ENCODE measurements at places on chromosomes 6 and 20. TPM values are rescaled to one million over a fixed set of nuclear protein-coding genes. Genes with fewer than 3 reads are reported as not detected.
A peak's percentile ranks its signal among the peaks of the same experiment; 100 is the strongest.

- no peak for DNase-seq
These were observed 30.6 kb downstream of the SPINT4 start for GRCh38 chr20:45752746-45753145.

- DNase-seq: no peak
These were observed 29.0 kb downstream of the BPIFB1 start for GRCh38 chr20:33311996-33312395.

DNA sequence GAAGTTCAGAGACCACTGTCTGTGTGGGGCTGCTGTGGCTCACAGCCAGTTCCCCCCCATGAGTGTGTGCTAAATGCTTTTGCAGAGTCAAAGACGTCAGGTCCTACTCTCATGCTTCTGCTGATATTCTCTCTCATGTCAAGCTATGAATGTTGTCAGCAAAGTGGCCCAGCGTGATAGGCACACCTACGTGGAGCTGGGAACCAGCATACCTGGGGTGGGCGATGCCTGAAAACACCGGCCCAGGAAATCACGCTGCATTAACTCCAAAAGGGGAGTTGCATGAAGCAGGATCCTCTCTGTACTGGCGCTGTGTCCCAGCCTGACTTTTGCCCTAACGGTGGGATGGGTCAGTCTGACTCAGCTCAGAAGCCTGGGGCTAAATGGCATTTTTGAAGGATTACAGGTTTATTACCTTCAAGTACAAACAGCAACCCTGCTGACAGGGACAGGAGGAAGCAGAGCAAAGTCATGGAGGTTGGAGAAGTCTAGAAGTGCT, 9.0 kb upstream of the MRPS10 start:
- peak; percentile 49 for DNase-seq

DNA sequence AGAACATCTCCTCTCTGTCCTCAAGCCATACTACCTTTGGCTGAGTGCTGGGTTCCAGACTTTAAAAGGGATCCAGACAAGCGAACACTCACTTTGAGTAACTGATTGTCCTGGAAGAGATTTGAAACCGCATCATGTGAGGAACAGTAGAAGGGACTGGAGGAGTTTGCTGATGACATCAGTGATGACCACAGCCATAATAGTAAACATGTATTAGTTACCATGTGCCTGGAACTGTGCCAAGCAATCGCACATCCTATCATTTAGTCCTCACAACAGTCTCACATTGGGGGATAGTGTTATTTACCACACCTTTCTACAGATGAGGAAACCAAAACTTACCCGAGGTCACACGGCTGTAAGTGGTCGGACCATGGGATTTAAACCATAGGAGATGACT, 39.8 kb downstream of the ARMC2 start:
- DNase-seq: no peak

GRCh38 chr20:44621325-44621724, 30.2 kb downstream of the ADA start:
- DNase-seq: no peak

DNA sequence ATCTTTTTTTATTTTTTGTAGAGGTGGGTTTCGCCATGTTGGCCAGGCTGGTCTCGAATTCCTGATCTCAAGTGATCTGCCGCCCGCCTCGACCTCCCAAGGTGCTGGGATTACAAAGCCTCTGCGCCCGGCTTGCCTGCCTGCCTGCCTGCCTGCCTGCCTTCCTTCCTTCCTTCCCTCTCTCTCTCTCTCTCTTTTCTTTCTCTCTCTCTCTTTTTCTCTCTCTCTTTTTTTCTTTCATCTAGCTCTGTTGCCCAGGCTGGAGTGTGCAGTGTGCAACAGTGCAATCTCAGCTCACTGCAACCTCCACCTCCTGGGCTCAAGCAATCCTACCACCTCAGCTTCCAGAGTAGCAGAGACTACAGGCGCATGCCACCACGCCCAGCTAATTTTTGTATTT, 4.6 kb upstream of the ILRUN start:
- no peak for DNase-seq

GRCh38 chr6:156857573-156857972, 80.4 kb downstream of the ARID1B start:
- DNase-seq: no peak

DNA sequence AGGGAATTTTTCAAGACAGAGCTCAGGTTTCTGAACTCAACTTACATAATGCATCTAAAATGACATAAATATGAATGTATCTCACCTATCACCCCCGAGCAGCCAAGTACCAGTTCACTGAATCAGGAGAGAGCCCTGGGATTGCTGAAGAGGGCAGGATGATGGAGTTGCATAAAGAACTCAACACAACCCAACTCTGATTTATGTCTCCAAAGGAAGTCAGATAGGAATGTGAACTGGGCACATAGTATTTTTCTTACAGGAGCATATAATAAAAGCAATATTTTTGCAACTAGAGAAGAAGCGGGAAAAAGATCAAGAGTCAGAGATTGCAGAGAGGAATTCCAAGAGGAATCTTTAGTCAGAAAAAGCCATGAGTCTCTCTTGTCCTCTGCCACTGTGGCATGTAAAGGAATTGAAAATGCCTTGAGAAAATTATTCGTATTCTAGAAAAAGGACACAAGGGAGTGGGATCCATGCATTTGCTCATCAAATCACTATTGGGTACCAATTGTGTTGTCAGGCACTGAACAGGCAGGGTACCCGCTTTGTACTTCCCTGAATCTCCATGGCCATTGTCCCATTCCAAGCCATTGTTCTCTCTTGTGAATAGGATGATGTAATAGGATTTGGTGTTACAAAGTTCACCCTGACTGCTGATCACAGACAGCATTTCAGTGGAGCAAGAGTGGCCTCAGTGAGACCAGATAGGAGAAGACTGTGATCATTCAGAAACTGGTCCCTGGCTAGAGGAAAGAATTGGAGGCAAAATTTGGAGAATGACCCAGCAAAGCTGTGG, 16.3 kb downstream of the RIN2 start:
- no peak for DNase-seq

DNA sequence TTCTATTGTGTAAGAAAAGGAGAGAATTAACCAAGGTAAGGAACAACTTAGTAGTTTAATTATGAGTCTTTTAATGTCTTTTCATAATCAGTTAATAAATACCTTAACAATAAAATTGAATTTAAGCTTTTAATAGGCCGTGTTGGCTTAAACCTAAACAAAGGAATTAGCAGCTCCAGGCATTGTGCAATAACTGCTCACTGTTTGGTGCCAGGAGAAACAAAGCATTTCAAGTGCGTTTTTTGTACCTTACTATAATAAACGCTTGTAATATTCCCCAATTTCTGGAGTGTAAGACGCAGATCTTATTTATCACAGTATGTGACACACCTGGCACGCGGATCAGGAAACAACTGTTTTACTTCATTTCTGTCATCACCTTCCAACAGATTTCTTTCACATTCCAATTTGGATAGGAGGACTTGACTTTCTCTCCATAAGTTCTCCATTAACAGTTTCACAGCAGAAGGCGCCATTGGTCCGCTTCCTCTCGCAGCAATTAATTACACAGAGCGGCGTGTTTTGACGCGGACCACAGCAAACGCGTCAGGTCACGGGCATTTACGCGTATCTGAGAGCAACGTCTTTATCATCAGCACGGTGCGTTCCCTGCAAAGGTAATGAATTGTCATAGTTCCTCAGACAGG, 335.8 kb upstream of the NT5E start:
- no peak for DNase-seq

- DNase-seq: no peak
These were observed 16.4 kb downstream of the MYT1 start for GRCh38 chr20:64180673-64181072.

DNA sequence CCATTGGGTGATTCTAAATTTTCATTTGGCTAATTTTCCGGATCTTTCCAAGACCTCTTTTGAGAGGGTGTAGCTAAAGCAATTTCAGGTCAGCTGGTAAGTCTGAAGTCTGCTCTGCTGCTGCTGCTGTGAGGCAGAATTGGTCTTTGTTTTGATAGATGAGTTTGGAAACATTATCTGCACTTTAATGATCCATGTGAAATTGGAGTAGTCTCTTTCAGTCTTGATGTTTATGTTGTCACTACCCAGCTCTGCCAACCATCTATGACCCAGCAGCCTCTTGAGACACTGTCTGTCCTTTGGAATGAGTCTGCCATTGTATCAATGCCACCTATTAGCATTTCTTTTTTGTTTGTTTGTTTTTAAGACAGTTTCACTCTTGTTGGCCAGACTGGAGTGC, 44.1 kb downstream of the TXNDC5 start:
- DNase-seq: no peak

GRCh38 chr6:41588111-41588510, 41.9 kb downstream of the FOXP4 start:
- no peak for DNase-seq

DNA sequence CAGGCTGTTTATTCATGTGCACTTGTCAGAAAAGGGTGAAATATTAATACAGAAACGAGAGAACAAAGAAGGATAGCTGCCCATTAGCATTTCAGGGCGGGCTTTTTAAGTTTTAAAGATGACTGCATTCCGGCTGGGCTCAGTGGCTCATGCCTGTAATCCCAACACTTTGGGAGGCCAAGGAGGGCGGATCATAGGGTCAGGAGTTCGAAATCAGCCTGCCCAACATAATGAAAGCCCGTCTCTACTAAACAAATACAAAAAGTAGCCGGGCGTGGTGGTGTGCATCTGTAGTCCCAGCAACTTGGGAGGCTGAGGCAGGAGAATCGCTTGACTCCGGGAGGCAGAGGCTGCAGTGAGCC, 130.5 kb downstream of the HFE start:
- DNase-seq: peak; percentile 59

DNA sequence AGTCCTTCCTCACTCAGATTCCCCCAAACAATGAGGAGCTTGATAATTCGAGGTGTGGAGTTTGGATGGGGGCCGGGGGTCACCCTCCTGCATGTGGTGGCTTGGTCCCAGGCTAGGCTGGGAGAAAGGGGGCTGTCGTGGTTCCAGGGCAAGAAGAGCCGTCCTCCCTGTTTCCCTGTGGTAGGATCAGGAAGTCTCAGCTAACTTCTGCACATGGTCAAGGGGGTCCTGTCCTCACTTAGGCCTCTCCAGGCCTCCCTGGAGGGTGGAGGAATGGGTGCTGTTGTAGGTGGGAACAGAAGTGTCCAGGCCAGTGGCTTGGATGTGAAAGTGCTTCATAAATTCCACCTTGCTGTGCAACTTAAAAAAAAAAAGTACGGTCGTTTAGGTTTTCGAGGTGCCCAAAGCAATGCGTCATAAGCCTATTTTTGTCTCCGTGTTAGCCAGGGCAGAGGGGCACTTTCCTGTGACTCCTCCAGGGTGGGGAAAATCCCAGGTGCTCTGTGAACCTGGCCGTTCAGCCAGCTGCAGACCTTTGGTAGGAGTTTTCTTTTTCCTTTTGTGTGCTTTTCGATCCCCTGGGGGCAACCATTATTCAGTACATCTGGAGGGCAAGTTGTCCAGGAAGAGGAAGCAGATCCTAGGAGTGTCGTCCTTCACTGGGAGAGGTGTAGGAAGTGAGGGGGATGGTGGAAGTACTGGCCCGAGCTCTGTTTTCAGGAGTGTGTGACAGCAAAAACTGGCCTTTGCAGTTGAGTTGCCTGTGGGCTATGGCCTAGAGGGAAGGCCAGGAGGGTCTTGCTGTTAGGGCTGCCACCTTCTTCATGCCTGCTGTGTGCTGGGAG, 9.6 kb downstream of the IGF2R start:
- DNase-seq: no peak

GRCh38 chr20:61522498-61523090, 270.5 kb downstream of the CDH4 start:
- no peak for DNase-seq

- DNase-seq: no peak
These were observed 14.2 kb downstream of the GFRA4 start for GRCh38 chr20:3648951-3649350.

DNA sequence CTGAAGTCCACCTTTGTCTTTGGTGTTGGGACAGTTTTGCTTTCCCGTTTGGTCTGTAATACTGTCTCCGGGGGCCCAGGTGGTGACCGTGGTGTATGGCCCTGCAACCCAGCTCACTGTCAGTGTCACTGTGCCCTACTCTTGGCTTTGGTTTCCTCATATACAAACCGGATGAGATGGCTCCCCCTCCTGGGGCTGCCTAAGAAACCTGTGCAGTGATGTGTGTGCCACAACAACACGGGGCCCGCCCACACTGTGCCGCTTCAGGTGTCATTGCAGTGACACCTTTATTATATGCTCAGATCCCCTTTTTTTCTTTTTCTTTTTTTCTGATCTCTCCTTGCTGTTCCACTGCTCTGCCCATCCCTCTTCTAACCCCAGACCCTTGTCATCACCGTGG, 73.9 kb downstream of the RAMACL start:
- no peak for DNase-seq

GRCh38 chr6:114315831-114316595, 26.8 kb downstream of the HS3ST5 start:
- DNase-seq: no peak

DNA sequence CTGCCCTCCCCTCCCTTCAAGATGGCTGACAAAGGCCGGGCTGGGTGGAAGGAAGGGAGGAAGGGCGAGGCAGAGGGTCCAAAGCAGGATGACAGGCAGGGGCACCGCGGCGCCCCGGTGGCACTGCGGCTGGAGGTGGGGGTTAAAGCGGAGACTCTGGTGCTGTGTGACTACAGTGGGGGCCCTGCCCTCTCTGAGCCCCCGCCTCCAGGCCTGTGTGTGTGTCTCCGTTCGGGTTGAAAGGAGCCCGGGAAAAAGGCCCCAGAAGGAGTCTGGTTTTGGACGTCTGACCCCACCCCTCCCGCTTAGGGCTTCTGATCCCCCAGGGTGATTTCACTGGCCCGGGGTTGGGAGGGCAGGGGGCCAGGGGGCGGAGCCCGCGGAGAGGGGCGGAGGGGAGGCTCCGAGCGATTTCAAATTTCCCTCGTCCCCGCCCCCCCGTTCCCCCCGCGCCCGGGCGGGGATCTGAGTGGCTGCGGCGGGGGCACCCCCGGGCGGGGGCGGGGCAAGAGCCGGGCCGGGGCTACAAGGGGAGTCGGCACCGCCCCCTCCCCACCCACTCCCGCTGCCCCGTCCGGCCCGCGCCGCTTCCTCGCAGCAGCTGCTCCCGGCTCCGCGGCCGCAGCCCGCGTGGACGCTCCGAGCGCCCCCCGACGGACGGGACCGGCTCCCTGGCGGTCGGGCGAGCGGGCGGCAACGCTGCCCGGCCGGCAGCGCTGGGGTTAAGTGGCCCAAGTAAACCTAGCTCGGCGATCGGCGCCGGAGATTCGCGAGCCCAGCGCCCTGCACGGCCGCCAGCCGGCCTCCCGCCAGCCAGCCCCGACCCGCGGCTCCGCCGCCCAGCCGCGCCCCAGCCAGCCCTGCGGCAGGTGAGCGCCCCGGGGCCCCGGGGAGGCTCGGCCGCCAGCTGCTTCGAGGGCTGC, at the start of gene DNMT3B:
TSS of gene DNMT3B (plus strand) at position 555 of the 923 bp plus-strand sequence. CDS start 17,939 bp downstream, outside the sequence.
- DNase-seq: peak; percentile 90

CLVS2 gene
- not detected for total RNA-seq

BPIFA1 gene
- not detected for total RNA-seq

RFX6 gene
- total RNA-seq: not detected

BTN1A1 gene
- not detected for total RNA-seq

SYNDIG1 gene
- total RNA-seq: not detected

CPXM1 gene
- total RNA-seq: 1.2 TPM

NFATC2 gene
- total RNA-seq: not detected

SPAG4 gene
- not detected for total RNA-seq

ARFGEF2 gene
- 21.9 TPM for total RNA-seq

HTR1E gene
- not detected for total RNA-seq

DDO gene
- 0.53 TPM for total RNA-seq

COL11A2 gene
- not detected for total RNA-seq
